ENCODE measurements at places on chromosomes 2 and 18.

- DNase-seq, result no peak
Measured at GRCh38 chr2:235333076-235333475, 160.8 kb upstream of the AGAP1 start.

GRCh38 chr2:43526994-43527393, 68.8 kb downstream of the THADA start:
- no peak for DNase-seq

- DNase-seq, result peak; percentile 66
Measured at GRCh38 chr2:26605195-26605998, 35.8 kb downstream of the CIB4 start.

- no peak for DNase-seq
Measured at GRCh38 chr2:218807626-218808025, 24.0 kb downstream of the PRKAG3 start.

DNA sequence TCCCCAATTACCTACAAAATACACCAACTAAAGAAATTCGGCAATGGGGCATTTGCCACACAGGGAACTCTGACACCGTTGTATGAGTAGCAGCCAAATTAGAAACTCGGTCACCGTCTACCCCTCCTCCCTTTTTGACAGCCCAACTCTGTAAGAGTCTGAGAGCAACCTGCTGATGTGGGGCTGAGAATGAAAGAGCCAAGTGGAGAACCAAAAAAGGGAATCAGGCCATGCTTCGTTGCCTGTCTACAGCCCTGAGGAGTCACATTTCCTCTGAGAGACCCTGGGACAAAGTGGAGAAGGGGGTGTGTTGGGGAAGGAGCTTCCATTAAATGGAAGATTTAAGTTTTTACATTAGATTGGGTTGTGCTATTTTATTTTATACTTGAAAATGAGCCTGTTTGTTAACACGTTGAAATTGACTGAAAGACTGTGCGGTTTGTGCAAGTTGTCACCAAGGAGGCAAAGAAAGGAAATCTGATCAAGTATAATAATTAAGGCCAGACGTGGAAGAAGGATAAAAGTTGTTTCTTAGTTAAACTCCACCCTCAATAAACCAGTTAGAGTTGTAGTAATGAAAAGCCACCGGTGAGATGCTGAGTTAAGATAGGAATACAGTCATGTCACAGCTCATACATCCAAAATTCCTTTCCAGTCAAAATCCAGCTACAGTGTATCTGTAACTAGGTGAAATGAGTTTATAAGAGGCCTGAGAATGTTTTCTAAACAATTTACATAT, 131.7 kb upstream of the CREB1 start:
- DNase-seq, result no peak

- no peak for DNase-seq
Measured at GRCh38 chr18:55462652-55463051, 125.3 kb downstream of the TCF4 start.

DNA sequence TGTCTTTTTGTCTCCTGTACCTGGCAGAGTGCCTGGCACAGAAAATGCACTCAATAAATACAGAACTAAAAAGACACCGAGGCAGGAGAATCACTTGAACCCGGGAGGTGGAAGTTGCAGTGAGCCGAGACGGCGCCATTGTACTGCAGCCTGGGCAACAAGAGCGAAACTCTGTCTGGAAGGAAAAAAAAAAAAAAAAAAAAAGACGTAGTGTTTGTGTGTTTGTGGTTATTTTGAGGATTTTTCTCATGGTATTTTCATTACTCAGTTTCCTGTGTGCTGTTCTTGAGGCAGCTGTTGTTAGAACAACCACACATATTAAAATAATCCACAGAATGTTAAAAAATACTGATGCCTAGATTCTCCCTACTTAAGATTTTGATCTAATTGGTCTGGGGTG, 519.2 kb upstream of the SPHKAP start:
- no peak for DNase-seq

- DNase-seq, result no peak
Measured at GRCh38 chr2:191983591-191983990, 136.7 kb upstream of the CAVIN2 start.

DNA sequence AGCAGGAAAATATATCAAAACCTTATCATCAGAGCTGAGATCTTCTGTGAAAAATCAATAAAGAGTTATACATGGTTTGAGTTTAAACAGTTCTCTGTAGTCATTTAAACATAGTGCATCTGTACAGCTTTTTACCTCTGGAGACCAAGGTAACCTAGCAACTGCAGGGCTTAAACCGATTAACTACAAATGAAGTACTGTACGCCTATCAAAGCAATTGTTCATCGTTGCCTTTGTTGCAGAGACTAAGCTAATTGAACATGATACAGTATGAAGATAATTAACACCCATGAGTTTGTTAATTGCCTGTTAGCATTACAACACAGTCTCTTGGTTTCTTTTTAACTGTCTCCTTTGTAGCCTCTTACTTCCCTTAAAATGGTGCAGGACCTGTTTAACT, 147.9 kb downstream of the LNPK start:
- DNase-seq, result no peak

GRCh38 chr2:2788076-2788475, 457.0 kb upstream of the MYT1L start:
- no peak for DNase-seq

- DNase-seq, result no peak
Measured at GRCh38 chr18:54867131-54867530, 38.9 kb downstream of the RAB27B start.

- no peak for DNase-seq
Measured at GRCh38 chr18:906416-907114, 1.9 kb downstream of the ADCYAP1 start.

- no peak for DNase-seq
Measured at GRCh38 chr2:202221873-202222272, 16.5 kb downstream of the SUMO1 start.

DNA sequence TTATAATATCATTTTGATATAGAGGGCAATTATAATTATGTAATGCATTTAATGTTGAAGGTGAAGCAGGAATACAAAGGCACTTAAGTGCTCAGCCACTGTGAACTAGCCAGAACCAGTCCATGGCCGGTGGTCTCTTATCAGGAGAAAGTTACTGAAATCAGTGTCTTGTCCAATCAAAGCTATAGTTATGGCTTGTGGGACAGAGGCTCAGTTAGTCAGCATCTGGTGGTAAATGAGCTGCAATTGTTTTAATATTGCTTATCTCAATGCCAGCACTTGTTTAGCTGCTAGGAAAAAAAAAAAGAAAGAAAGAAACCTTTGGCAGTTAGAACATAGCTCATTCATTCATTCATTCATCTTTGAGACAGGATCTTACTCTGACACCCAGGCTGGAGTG, 3.8 kb upstream of the ALS2 start:
- no peak for DNase-seq

GRCh38 chr2:33696234-33696633, 97.1 kb upstream of the FAM98A start:
- DNase-seq, result no peak

GRCh38 chr2:12442476-12442847, 274.3 kb upstream of the TRIB2 start:
- DNase-seq, result no peak

- peak; percentile 31 for DNase-seq
Measured at GRCh38 chr2:172806493-172806892, 70.8 kb downstream of the RAPGEF4 start.

GRCh38 chr2:25816249-25816648, 62.0 kb downstream of the ASXL2 start:
- no peak for DNase-seq

- DNase-seq, result no peak
Measured at GRCh38 chr2:24754985-24755705, 38.0 kb downstream of the PTRHD1 start.

- DNase-seq, result no peak
Measured at GRCh38 chr2:32780961-32781360, 153.1 kb downstream of the TTC27 start.

DNA sequence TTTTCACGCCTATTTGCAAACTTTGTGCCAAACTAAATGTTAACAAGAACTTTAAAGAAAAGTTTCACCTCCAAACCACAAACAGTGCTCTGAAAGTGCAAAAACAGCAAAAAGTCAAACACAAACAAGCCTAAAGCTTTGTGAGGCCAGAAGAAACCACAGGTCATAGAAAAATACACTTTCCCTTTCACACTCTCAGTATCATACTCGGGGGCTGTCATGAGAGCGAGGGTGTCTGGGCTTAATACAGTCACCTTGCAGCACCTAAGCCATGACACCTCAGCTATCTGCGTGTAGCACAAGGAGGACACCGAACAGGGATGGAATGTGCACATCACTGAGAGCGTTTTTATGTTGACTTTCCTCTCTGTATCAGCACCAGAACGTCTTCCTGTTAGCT, 26.6 kb upstream of the SEH1L start:
- DNase-seq, result peak; percentile 48

GRCh38 chr2:160371251-160372009, 122.2 kb downstream of the RBMS1 start:
- DNase-seq, result no peak

GRCh38 chr2:145141981-145142380, 622.1 kb upstream of the ZEB2 start:
- DNase-seq, result no peak

DNA sequence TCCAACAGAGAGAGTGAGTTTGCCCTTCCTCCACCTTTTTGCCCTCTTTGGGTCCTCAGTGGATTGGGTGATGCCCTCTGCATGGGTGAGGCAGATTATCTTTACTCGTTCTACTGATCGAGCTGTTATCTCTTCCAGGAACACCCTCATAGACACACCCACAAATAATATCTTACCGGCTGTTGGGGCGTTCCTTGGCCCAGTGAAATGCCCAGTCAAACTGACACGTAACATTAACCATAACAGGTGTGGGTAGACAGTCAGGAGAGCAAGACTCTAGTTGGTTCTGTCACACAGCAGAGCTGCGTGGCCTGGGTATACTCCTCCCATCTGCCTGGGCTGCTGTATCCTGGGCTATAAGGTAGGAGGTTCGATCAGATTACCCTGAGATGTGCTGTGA, 144.1 kb downstream of the AGAP1 start:
- no peak for DNase-seq

DNA sequence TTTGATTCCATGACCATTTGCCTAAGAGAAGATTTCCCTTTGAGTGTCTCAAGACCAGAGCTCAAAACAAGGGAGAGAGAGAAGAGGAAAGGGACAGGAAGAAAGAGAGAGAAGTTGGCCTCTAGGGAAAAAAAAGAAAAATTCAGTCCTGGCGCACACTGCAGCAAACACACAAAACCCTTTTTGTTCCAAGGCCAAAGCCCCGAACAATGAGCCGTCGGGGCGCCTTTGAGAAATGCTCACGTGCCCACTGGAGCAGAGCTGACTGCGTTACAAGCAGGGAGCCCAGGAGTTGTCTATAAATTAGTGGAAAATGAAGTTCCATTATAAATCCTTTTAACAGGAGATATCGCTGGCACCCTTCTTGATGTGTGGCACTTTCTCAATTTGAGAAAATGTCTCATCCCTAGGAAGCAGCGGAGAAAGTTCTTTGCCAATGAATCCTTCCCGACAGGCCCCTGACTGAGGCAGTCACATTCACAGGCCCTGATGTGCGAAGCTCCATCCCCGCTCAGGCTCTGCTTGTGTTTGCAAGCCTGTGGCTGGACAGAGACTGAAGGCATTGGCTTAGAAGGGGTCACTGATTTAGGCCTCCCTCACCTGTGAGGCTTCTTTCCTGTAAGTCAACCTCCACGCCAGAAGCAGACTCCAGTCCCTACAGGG, 32.1 kb upstream of the NCKAP5 start:
- no peak for DNase-seq

GRCh38 chr18:6947338-6948030, 170.1 kb downstream of the LAMA1 start:
- no peak for DNase-seq

GRCh38 chr18:46424898-46425297, 232.1 kb downstream of the LOXHD1 start:
- no peak for DNase-seq

- no peak for DNase-seq
Measured at GRCh38 chr2:46400016-46400415, 79.3 kb upstream of the TMEM247 start.

DNA sequence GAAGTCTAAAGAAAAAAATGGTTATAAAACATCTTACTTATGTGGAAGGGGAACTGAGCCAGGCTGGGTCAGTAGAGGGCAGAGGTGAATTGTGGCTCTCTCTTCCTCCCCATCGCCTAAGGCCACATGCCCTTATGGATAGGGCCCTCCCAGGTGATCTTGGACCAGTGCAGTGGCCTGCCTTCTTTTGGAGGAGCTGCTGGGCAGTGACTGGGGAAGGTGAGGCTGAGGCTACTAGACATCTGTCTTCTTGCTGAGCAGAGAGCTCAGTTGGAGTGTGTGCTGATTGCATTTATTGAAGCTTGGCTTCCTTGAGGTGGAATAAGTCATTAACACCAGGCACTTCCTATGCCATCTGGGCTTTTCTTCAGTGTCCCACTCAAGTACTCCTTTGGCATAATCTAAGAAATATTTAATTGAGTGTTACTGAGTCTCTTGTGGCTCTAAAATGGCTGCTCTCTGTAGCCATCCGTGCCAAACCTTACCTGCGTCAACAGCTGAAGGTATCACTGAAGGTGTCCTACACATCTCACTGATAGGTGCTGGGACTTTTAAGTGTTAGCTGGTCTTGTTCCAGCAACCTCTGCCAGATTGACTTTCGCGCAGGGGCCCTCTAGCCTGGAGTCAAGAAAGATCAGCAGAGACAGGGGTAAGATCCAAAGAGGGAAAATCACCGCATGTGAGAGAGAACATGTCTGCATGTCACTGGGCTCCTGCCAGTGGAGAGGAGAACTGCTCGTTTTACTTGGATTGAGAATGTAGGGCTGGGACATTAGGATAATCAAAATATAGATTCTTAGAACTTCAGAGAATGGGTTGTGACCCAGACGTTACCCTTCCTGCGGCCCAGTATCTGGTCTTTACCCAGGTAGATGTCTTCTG, 256.1 kb downstream of the LTBP1 start:
- DNase-seq, result no peak

DNA sequence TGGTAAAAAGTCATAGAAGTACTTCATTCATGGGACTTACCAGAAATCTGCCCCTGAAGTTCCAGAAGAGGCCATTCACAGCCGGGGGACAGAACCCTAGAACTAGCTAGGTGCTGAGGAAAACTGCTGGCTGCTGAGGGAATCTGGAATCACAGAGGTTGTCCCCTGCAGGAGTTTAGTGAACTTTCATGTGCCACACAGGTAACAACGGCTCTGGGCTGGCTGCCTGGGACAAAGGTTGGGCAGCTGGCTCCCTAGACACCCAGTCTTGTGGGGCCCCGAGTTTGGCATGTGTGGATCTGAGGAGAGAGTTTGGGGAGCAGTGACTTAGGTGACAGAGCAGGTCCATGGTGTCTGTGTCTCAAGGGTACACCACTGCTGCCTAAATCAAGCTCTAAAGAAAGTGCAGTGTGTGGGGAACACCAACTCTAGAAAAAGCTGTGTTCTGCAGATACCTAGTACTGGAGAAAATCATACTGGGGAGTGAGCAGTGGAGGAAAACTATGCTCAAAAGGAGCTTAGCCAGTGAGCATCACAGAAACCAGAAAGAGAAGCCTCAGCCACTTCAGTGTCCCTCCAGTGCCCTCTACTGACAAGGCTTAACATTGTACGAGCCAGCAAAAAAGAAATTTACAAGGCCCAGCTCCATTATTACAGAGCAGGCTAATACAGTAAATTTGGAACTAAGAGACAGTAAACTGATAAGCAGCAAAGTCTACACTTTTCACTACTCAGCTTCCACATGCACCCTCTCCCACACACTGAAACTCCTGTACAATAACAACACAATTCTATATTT, 15.2 kb downstream of the GALNT3 start:
- no peak for DNase-seq

Measured in CD4-positive, alpha-beta T cell (primary cell).